Stimulated activated CD4-positive, alpha-beta T cell treated with anti-CD3 and anti-CD28 coated beads, TNF-alpha, amount 100 ng/mL, for 24 hours (primary cell): ENCODE measurements at places on chromosomes 11 and 22.

DNA sequence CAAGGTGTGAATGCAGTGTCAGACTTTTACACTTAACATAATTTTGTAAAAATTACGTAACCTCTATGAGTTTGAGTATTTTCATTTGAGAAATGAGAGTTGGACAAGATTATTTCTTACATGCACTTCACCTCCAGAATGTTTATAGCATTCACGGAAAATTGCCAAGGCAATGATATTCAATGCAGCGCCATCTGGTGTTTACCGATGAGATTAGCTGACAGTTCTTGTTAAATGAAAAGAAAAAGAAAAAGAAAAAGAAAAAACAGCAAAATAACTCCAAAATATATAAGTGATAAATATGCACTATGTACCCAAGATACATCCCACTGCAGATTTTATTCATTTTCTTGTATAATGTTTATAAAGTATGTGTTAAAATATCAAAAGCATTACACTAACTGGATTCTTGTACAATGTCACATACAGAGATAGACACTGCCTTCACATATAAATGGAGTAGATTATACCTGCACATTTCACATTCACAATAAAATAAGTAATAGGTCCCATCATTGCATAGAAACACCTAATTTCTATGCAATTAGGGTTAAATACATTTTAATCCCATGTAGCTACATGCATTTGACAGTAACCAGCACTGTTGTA is 976.3 kb upstream of the FAT3 start:
- no peak for DNase-seq

GRCh38 chr11:119843877-119844276 is 114.9 kb upstream of the NECTIN1 start:
- DNase-seq = no peak

DNA sequence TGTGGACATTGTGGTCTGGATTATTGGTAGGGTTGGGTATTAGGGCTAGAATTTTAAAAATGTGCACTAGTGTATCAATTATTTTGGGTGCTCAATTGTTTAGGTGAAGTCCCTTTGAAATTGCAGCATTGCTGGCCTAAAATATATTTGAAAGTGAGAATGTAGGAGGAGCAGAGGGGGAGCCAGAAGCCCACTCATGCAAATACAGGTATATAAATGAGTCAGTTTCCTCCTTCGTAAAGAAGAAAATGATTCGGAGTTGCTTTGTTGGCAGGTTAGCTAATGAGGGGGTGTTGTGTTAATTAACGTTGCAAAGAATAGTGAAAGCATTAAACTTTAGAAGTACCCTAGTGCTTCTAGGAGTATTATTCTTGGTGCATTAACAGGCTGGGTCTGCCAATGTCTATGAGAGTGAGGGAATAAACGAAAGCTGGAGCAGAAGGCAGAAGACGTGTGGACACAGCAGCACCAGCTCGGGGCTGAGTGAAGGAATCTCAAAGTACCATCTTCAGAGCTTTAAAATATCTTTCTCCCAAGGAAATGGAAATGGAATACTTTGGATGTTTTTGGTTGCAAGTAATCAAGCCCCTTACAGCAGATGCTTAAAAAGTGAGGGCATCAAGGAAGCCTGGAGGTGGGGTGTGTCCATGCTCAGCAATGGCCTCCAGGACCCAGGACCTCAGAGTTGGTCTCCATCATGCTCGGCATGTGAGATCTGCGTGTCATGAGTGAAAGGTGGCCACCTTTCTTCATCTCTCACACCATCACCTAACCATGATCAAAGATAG is 522.9 kb downstream of the NTM start:
- no peak for DNase-seq

GRCh38 chr11:69152733-69153421 is 2.9 kb upstream of the SMIM38 start:
- no peak for DNase-seq

GRCh38 chr11:94749369-94749768 is 18.8 kb upstream of the AMOTL1 start:
- DNase-seq = no peak

- no peak for DNase-seq
These were observed 16.2 kb upstream of the FADD start for GRCh38 chr11:70186936-70187335.

DNA sequence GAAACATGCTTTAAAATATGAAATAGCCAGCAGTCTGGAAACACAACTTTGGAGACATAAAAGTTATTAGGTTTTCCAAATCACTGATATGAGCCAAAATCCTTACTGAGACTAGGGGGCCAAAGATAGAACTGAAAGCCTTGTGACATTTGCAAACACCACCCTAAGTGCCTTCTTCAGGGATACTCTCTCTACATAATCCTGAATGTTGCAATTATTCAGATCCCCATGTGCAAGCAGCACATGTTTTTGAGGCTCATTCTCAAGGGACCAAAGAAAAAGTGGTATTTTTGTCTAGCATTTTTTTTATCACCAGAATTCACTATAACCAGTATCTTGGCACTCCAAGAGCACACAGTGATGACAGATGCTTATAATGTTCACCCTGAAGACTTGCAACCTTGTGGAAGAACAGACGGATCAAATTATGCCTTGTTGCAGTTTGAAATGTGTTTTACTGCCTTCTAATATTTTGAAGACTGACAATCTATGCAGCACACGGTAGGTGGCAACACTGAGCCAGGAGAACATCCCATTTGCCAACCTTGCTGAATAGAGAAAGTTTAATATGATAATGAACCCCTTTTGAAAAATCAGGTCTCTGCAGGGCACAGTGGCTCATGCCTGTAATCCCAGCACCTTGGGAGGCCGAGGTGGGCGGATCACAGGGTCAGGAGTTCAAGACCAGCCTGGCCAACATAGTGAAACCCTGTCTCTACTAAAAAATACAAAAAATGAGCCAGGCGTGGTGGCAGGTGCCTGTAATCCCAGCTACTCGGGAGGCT is 78.5 kb downstream of the PLEKHA7 start:
- DNase-seq = no peak

- DNase-seq = no peak
These were observed 189.5 kb downstream of the PGR start for GRCh38 chr11:100940111-100940510.

DNA sequence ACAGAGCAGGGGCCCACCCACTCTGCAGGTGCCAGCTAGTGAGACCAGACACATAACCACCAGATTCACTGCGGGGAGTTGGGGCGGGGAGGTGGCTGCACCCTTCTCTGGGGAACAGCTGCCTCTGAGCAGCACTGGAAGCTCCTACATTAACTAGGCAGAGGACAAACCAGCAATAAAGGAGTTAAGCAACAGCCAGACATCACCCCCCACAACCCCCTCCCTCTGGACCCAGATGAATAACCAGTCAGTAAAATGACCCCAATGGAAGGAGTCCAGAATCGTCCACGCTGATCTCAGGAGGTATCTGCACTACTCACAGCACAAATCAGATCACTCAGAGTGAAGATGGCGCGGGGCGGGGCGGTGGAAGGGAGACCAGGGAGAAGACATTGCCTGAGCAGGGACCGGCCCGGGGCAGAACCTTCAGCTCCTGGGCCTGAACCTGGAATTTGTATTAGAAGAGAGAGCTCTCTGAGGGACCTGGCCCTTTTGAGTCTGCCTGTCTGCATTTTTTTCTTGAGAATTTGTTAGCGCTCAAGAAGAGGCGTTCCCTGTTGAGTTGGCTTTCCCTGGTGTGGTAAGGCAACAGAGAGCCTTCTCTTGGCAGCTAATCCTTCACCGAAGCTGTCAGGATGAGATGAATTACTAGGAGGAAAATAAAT is 125.5 kb upstream of the NCAM1 start:
- no peak for DNase-seq

DNA sequence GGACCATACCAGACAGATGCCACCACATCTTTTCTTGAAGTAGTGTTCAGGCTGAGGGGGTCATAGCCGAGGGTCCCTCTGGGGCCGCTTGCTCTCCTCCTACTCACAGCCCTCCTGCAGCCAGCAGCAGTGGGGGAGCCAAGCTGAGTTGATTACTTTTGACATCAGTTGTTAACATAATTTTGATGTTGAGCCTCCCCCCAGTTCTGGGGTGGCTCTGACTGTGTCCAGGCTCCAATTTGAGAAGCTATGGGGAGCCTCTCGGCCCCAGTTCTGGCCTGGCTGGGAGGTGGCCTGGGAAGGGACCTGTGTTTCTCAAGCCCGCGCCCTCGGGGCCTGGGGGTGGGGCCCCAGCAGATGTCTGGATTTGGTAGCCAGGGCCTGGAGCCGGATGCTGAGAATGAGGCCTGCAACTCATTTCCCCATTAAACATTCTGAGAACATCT is 47.9 kb downstream of the KCNQ1OT1 start:
- no peak for DNase-seq

- DNase-seq = no peak
These were observed 107.3 kb upstream of the CEP126 start for GRCh38 chr11:101807531-101807930.

GRCh38 chr22:27144321-27144720 is 486.9 kb downstream of the MIAT start:
- DNase-seq = no peak

DNA sequence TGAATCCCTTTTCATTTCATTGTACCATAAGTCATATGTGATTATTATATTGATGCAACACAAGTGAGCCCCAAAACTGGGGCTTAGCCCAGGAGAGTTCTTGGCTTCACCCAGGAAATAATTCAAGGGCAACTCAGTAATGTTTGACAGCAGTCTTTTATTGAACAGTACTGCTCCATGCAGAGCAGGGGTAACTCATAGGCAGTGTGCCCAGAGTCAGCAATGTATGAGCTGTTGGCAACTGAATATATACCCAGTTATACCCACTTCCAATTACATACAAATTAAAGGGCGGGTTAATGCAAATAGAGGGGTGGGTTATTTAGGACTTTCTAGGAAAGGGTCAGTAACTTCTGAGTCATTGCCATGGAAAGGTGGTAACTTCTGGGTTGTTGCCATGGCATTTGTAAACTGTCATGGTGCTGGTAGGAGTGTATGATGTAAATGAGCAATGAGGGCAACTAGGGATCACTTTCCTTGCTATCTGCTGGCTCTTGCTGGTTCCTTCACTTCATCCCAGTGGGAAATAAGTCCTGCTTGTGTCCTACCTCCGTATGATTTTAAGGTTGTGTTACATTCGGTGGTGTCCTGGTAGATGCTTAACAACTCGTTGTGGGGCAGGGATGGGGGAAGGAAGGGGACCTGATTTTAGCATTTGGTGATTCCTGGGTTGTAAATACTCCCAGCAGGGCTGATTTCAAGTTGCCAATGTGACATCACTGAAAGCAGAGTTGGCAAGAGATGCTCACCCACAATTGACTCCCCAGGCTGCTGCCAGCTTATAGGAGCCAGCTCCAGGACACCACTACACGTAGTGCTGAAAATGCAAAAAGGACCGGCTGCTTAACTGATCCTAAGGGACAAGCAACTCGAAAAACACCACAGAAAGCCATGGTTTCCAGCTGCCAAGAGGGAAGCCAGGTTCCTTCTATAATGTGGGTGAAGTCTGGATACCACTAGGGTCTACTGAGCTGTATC is 70.1 kb downstream of the SYT9 start:
- DNase-seq = no peak

DNA sequence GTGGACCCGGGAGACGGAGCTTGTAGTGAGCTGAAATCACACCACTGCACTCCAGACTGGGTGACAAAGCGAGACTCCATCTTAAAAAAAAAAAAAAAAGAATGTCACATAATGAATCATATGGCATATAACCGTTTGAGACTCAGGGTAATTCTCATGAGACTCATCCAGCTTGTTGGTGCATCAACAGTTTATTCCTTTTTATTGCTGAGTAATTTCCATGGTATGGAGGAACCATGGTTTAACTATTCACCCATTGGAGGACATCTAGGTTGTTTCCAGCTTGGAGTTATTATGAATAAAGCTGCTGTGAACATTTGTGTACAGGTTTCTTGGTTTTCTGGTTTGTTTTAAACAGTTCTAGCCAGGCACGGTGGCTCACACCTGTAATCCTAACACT is 25.3 kb downstream of the PPARA start:
- no peak for DNase-seq

DNA sequence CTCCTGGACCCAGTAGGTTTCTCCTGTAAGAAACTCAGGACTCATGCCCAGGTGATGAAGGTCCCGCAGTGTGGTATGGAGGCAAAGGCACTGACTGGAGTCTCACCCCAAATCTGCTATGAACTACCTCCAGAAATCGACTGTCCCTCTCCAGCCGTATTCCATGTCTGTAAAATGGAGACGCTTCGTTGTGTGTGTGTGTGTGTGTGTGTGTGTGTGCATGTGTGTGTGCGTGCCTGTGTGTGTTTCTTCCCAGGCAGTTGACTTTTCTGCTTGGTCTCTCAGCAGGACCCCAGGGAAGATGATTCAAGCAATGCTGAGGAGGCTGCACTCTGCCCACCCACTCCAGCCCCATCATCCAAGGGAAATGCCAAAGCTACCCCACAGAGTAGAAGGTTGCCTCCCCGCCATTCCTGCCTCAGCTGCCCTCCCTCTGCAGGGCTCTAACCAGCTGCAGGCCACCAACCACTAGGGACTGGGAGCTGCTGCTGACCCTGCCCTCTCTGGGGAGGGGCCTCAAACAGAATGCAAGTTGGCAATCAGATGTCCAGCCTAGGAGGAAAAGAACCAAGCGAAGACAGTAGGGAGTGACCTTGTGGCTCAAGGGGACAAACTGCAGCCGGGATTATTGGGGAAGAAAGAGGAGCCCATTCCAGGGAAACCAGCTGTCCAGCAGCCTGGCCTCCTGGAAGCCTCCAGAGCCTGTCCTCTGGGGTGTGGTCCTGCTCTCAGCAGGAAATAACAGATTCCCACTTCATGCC is 56.2 kb downstream of the SLC22A12 start:
- no peak for DNase-seq

DNA sequence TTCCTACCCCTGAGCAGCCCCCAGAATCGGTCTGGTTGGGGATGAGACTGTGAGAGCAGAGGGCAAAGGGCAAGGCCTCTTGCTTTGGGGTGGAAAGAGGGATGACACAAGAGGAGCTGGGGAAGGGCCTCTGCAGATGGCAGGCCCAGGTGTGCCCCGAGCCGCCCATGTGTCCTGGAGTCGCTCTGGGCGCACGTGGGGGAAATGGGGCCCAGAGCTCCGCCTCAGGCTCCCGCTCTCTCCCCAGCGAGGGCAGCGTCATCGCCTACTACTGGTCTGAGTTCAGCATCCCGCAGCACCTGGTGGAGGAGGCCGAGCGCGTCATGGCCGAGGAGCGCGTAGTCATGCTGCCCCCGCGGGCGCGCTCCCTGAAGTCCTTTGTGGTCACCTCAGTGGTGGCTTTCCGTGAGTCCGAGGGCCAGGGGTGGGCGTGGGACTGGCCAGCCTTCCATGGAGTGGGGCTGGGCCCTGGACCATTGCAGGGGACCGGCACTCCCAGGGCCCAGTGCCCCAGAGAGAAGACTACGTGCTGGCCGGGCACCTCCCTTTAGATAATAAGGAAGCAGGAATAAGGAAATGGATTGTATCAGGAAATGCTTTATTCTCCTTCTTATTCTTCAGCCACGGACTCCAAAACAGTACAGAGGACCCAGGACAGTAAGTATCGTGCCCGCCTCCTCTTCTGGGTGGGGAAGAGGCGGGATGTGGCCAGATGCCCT is 30.1 kb downstream of the ST14 start:
- DNase-seq = no peak

GRCh38 chr22:40218723-40219294 is 41.1 kb downstream of the TNRC6B start:
- no peak for DNase-seq

GRCh38 chr11:130421199-130421585 is 7.2 kb downstream of the ADAMTS8 start:
- DNase-seq = no peak
